ENCODE measurements at places on chromosomes 2 and 18.
A peak's percentile ranks its signal among the peaks of the same experiment; 100 is the strongest.

- no peak for DNase-seq
Measured at GRCh38 chr2:160271171-160272086, 71.4 kb upstream of the ITGB6 start.

DNA sequence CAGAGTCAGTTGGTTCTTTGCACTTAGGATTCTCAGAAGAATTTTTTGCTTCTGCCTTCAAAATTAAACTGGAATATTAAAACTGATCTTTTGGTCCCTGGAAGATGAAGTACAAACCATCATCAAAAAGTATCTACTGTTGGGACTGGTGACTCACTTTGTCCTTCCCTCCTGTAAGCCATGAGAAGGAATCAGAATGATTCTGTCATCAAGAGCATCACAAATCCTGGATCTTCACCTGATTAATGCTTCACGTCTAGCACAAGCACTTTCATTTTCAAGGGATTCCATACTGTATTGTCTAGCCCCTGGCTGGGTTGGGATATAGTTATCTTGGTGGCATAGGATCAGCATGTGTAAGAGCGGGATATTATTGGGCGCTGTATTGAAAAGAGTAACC, 69.3 kb upstream of the CYP1B1 start:
- DNase-seq = peak; percentile 25

DNA sequence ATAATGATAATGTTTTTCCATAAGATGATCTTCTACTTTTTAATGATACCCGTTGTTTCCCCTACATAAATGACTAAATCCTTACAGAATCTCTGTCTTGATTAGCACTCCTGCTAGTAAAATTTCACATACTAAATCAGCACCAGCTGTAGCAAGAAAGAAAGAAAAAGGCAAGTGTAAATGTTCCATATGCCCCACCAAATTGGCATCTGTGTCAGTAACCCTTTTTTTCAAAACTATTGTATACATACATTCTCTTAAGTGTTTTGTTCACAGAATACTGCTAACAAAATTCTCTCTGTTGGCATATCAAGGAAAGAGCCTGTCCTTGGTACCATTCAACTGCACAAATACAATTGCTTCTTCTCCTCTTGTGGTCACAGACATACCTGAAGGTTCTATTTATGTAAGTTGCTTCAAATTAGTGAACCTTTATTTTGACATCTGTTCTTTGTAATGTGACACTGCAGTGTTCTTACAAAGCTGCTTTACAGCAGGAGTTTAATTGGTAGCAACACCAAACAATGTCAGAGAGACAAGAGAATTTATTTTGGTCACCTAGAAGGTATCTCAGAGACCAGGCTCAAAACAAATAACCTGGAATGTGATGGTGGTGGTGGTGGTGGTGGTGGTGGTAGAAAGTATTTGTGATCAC, 641.9 kb downstream of the ZEB2 start:
- DNase-seq = no peak

GRCh38 chr2:168528469-168528868, 72.4 kb downstream of the CERS6 start:
- DNase-seq = peak; percentile 27

GRCh38 chr2:233953087-233953801, 36.1 kb downstream of the TRPM8 start:
- no peak for DNase-seq

GRCh38 chr18:37525262-37525585, 40.4 kb downstream of the CELF4 start:
- no peak for DNase-seq

DNA sequence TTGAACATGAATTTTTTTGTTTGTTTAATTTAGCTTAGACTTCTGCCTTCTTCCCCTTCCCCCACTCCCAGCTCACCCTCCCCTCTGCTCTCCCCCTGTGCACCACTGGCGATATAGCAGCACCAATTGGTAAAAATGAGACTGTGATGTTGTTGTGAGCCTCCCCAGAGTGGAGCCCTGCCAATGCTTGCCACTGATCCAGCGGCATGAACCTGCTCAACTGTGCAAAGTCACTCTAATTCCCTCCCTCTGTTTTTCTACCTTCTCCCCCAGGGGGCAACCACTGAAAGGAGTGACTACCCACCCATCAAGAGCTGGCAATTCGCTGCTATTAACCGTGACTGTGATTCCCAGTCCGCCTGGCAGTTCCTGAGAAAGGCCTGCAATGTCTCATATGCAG, 30.2 kb downstream of the KLHL14 start:
- no peak for DNase-seq

DNA sequence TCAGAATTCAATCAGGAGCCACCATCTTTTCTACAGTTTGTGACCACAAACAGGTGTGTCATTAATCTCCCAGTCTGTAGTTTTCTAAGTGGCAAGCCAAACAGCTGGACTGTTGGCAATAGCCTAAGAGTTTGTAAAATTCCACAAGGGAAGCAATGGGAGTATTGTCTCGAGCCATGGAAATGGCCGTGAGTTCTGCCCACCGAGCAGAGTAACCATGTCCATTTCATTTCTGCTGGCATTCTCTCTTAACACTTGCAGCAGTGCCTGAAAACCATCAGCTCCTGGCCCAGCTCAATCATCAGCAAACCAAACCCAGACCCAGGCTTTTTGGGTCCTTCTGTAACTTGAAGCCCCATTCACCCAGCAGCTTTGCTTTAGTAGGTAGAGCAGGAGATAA, 387.8 kb upstream of the CDH7 start:
- DNase-seq = no peak

DNA sequence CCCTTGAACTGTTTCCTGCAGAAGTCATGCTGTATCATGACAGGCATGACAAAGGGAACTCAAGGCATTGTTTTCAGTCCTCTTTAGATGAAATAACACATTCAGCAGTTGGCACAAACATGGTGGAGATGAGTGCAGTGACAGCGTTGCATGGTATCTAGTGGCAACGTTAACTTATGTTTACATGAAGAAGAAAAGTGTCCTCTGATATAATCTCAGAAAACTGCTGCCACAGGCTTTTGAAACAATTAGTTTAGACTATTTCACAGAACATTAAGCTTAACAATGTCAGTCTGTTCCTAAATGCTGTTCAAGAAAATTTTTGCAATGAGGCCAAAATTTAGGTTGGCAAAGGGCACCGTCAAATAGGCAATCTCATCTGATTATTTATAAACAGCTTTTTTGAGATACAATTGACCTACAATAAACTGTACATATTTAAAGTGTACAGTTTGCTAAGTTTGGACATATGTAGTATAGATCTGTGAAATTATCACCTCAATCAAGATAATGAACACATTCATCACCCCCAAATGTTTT, 64.7 kb downstream of the LYPD6B start:
- DNase-seq = no peak

GRCh38 chr2:97724073-97724410, 10.7 kb downstream of the ZAP70 start:
- DNase-seq = no peak

DNA sequence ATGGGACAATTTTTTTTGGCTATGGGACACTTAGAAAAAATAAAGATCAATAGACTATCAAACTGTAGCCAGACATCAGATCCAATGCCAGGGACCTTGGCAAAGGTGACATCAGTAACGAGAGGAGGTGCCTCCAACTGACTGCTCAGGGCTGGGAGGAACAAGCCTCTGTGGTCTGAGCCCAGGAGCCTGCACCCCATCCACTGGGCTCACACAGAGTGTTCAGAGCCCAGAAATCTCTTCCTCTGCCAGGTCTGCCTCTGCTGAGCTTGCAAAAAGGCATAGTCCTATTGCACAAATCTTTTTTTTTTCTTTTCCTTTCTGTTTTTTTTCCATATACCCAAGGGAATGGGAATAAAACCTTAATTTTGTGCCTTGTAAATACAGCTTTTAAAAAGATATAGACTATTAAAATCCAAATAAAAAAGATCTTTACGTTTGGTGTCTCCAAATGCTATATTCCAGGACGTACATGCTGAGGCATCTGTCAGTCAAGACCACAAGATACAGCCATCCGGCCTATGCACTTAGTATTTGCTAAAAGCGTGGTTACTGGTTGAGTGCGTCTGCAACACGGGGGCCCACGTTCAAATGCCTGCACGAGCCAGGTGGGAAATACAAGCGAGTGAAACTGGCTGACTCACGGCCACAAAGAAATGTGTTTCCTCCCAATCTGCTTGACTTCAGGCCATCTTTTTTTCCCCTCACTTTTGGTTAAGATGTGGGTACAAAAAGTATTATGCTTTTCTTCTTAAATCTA, 7.8 kb upstream of the ARHGAP25 start:
- peak; percentile 55 for DNase-seq

- no peak for DNase-seq
Measured at GRCh38 chr2:195368249-195369217, 288.5 kb upstream of the SLC39A10 start.

DNA sequence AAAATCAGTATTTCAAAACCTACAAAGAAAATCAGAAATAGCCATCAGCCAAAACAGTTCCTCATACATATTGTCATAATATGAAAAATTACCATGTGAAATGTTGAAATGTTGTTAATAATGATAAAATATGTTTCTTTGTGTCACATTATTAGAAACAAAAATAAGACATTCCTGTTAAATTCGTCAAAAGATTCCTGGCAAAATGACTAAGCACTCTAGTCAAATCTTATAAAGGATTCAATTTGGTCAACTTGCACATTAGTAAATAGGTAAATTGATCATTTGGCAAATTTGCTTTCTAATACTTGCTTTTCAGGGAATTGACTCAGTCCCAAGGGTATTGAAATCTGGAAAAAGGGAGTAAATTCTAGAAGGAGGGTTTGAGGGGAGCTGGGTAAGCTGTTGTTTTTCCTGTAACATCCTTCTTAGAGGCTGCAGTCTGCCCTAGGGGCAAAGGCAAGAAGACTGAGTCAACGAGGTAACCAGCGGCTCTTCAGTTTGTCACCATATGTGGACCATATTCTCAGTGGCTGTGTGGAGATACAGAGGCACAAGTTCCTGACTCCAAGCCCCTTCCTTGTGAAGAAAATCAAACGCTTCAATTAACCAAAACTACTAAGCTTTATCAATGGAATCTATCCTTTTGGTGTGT, 482.3 kb downstream of the TNS1 start:
- no peak for DNase-seq

- DNase-seq = no peak
Measured at GRCh38 chr2:215870088-215870490, 143.3 kb downstream of the MREG start.

GRCh38 chr18:64539847-64540246, 391.0 kb upstream of the LINC00305 start:
- no peak for DNase-seq

- no peak for DNase-seq
Measured at GRCh38 chr2:28346587-28346986, 46.1 kb upstream of the FOSL2 start.

All from CD14-positive monocyte (primary cell).